Thymus (tissue), 14 donors: ENCODE measurements at places on chromosomes 5 and 9.

- no peak for DNase-seq
These were observed 42.3 kb upstream of the MUSK start for GRCh38 chr9:110626101-110626829.

GRCh38 chr9:129182122-129182521 lies 4.1 kb upstream of the IER5L start:
- DNase-seq: no peak

- DNase-seq: no peak
These were observed 23.4 kb downstream of the PROP1 start for GRCh38 chr5:177972613-177973012.

GRCh38 chr9:97717866-97718265 lies 20.7 kb upstream of the XPA start:
- DNase-seq: no peak

GRCh38 chr5:139147483-139148087 lies 50.6 kb downstream of the SIL1 start:
- no peak for DNase-seq

DNA sequence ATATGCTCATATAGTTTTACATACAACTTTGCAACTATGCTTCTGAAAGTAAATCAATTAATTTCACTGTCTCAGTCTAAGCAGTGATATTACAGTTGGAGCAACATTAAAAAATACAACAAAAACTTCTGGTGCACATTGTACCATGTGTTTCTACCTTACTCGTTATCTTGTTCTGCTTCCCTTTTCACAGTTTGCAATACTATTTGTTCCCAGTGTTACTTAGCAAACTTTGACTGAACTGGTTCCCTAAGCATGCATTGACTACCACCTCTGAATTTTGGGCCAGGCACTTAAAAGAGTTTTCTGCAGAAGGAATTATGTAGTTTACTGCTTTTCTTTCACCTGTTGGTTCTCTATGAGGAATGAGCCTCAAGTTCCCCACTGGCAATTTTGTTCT lies 152.7 kb downstream of the SEC61B start:
- no peak for DNase-seq

DNA sequence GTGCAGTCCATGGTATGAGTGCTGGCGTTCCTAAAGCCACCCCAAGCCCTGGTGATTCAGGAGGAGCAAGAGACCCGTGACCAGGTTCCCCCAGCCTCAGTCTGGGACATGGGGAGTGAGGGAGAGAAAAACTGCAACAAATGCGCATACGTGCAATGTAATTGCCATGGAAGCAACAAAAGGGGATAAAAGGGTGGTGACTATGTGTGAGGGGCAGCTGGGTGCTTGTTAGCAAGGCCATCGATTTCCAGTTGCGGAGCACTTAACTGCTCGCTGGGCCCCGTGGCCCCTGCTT lies 709 bp upstream of the SH3PXD2B start:
- no peak for DNase-seq

GRCh38 chr5:168317521-168318147 lies 26.2 kb downstream of the WWC1 start:
- DNase-seq: no peak

DNA sequence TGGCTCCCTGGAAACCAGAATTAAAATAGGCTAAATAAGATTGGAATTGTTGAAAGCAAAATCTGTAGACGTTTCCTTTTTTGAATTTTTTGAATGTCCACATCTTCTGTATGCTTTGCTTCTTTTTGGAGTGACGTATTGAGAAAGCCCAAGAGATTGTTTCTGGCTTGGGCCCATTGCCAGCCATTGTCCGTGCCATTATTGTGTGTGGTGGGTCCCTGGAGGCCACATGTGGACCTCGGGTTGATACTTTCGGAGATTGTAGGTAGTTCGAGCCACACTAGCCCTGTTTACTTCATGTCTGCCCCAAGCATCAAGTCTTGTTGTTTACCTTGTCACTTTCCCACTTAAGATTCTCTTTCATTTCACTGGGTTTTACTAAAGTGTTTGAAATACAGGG lies 106.0 kb downstream of the PALM2AKAP2 start:
- no peak for DNase-seq

GRCh38 chr9:135326141-135326540 lies 153.4 kb upstream of the PPP1R26 start:
- no peak for DNase-seq

- DNase-seq: no peak
These were observed 79.3 kb upstream of the SH3PXD2B start for GRCh38 chr5:172533399-172534228.

- DNase-seq: no peak
These were observed 1063.2 kb upstream of the ACO1 start for GRCh38 chr9:31321256-31321655.

- DNase-seq: peak; percentile 13
These were observed 118.0 kb downstream of the ESM1 start for GRCh38 chr5:54867310-54867944.

- DNase-seq: no peak
These were observed 260.3 kb upstream of the TNC start for GRCh38 chr9:115378241-115378640.

DNA sequence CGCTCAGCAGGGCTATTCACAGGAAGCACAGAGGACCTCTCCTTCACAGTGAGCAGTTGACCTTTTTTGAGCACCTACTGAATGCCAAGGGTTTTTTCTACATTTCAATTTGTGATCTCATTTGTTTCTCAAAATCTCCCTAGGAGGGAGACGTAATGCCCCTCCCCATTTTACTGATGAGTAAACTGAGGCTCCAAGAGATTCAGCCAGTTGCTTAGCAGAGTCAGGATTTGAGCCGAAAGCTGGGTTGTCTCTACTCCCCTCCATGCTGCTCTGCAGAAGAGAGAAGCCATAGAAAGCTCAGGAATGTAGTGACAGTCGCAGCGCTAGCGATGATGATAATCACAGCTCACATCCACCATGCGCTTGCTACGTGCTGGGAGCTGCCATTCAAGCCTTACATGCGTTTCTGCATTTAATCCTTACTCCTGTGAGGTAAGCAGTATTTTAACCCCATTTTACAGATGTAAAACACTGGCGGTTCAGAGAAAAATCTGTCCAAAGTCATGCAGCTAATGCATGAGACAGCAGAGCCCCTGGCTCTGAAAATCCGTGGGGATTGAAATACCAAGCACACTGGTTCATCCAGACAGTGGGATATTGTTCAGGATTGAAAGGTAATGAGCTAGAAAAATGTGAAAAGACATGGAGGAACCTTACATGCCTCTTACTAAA lies 33.8 kb downstream of the ERGIC1 start:
- DNase-seq: no peak

DNA sequence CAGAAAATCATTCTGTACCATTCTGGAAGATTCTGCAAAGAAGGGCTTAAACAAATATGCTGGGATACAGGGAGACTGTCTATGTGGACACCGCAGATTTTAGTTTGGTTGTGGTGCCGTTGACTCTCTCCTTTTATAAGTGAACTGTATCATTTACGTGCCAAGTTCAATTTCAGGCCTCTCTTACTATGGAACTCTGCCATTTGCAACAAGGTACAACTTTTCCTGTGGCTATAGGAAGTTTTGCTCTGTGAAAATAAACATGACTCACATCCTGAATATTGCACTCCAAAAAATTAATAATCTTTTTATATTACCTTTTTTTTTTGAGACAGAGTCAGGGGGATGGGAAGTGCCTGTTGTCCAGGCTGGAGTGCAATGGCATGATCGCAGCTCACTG lies 29.7 kb upstream of the CSNK1G3 start:
- DNase-seq: no peak

DNA sequence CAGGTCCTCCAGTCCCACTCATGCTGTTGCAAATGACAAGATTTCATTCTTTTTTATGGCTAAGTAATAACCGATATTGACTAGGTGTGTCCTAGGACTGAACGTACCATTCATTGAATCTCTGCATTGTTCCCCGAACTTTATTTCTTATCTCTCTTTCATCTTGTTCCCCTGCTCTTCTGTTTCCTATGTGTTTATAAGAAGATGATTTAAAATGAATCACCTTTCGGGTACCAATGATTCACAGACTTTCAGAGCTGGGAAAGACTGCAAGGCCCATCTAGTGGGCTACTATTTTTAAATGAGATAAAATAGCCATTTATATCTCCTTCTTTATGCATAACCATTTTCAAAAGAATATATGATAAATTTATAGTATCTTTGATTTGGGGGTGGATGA lies 133.0 kb downstream of the CDH18 start:
- no peak for DNase-seq

GRCh38 chr5:121726991-121727390 lies 124.7 kb upstream of the FTMT start:
- DNase-seq: no peak

- DNase-seq: no peak
These were observed 11.1 kb downstream of the ZNF608 start for GRCh38 chr5:124735169-124735858.

- DNase-seq: peak; percentile 39
These were observed 822 bp upstream of the TNIP1 start for GRCh38 chr5:151081431-151082281.

DNA sequence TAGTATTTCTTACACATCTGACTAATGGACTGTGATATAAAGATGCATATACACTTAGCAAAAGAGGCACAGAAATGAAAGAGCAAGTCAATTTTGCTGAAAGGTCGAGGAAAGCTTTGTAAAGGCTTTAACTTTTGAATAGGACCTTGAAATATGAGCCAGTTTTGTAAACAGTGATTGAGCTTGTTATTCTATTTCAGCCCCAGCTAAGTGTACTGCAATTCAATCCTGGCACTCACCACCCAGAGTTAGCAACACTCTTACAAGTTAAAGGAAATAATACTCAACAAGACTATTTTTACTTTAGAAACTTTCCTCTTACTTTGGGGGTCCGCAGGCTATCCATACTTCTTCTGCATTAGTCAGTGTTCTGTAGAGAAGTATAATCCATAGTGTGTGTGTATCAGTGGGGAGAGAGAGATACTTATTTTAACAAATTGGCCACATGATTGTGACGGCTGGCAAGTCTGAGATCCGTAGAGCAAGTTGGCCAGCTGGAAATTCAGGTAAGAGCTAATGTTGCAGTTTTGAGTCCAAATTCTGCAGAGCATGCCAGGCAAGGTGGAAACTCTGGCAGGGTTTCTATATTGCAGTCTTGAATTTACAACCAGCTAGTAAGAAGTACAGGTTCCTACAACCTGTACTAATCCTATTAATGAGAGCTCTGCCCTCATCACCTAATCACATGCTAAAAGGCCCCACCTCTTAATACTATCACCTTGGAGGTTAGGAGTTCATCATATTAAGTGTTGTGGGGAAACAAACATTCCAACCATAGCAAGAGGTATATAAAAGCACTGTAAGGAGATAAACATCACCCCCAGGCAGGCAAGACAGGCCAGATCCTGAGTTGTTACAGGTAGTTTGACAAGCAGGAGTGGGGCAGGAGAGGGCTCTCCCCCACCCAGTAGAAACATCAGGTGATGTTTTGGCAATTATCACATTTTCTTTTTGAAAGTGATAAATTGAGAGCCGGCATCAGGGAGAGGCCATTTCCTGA lies 33.6 kb downstream of the IL7R start:
- DNase-seq: no peak

- DNase-seq: no peak
These were observed 2.3 kb downstream of the SSBP2 start for GRCh38 chr5:81748556-81748955.

DNA sequence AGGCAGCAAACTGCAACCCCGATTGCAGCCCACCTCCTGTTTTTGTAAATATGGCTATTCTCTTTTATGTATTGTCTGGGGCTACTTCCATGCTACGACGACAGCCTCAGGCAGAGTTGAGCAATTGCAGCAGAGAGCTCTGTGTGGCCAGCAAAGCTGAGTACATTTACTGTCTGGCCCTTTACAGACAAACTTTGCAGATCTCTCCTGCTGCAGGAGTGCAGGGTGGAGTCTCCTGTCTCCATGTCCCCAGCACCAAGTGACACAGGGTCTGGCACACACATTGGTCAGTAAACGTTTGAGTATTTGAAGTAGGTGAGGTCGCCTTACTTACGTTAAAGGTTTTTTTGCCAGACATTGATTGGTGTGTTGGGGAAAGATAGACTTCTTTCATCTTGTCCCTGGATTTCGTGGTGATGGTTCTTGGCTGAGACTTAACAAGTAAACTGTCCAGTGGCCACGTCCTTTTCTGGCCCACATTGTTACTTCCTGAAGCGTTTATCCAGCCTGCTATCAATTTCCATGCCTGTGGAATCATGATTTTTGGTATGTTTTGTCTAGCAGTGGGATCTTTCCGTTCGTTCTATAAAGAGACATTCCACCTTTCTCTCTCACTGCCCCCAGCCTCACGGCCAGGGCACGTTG lies 27.2 kb downstream of the PRRC2B start:
- DNase-seq: no peak

GRCh38 chr5:172683645-172684471 lies 42.8 kb downstream of the NEURL1B start:
- DNase-seq: peak; percentile 54

- no peak for DNase-seq
These were observed 297.9 kb downstream of the PRR16 start for GRCh38 chr5:120761986-120762385.

DNA sequence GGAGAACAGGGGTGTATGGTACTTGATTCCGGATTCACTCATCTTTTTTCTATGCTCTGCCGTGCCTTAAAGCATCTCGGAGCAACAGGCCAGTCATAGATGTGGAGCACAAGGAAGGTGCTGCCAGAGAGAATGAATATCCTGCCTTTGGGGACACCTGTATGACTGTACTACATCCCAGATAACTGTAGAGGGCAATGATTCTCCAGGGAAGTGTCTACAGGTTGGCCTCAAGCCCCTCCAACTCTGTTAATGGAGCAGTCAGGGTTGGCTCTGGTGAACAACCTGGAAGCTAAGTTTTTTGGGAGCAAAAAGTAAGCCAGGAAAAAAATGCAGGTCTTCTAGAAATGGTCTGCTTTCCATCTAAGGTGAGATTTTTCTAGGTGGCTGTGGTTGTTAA lies 71.0 kb downstream of the NREP start:
- DNase-seq: peak; percentile 16

DNA sequence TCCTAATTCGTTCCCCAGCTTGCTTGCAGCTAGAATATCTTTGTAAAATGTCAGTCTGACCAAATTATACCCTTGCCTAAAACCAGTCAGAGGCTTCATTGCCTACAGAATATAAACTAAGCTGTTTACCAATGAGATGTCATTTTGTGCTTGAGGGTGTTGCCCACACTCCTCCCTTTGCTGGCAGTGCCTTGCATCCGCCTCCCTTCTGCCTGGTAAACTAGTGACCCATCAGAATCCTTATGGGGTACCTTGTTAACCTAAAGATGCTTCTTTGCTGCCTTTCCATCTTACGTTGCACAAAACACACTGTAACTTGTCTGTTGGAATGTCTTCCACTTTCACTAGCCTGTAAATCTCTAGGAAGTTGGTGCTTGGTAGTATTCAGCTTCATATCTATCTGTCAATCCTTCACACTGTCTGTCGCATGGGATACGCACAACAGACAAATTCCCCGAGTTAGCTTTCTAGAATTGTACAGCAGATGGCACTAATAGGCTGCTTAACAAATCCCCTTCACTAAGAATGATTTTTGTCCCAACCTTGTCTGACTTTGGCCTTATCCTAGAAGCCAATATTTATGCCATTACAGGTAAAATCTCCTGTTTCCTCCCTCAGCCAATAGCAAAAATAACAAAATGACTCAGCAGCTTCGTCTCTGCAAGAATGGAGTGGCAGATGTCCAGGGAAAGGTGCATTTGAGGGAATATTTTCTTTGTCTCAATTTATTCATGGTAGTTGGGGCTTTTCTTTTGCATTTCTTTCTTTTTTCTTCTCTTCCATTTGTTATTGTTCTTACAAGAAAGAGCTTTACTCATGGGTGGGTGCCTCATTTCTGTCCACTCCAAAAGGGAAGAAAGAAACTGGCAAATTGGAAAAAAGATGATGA lies 3.0 kb downstream of the NUDT2 start:
- DNase-seq: no peak
